ENCODE measurements at places on chromosomes 6 and 20.

DNA sequence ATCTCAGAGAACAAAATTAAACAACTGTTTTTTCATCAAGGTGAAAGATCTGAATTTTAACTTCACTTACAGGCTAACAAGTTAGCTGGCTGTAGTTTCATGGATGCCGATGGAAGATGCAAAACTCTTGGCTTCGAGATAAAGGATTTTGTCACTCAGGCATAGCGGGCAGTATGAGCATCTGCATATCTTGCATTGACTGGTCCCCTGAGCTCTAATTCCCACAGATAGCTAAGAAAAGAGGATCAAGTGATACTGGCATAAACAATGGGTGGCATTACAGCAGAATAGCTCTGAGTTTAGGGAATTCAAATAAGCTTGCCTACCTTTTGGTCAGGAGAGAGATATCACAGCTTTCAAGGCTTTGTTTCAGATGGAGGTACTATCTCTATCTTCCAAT lies 1.8 kb upstream of the CLVS2 start:
- DNase-seq: no peak

GRCh38 chr6:50963952-50964351 lies 145.3 kb downstream of the TFAP2B start:
- no peak for DNase-seq

- DNase-seq: no peak
Observed at GRCh38 chr6:87102151-87102621, 7.3 kb upstream of the CGA start.

DNA sequence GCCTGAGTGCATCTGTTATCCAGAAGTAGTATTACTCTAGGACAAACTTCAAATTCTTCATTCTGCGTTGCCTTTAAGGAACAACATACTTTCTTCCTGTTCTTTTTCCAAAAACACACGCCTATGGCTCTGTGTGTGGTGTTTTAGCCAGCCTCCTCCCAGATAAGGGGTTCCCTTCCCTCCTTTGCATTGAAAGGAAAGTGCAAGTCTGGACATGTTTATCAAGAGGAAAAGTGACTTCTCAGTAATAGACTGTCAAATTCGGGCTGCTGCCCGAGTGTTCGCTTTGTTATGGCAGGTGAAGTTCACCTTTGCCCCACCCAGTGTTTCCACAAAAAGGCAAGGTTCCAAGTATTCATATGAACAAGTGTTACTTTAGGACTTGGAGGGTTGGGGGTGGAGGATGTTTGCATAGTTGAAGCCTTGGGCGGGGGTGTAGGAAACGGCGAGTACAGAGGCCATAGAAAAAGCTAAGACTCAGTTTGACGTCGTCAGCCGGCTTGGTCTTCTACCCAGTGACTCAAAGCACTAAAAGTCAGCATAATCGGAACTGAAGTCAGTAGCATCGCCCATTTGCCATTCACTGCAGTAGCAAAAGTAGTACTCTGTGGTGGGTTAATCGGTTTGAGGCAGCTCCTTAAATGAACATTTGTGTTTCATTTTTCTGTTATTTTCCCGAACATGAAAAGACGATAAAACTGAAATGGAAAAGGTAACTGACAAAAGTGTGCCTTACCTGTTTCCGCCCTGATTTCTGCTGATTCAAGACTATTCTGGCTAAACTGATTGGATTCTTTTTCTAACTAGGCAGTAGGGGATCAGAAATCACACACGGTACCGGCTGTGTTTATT lies 12.5 kb downstream of the PRDM1 start:
- no peak for DNase-seq

DNA sequence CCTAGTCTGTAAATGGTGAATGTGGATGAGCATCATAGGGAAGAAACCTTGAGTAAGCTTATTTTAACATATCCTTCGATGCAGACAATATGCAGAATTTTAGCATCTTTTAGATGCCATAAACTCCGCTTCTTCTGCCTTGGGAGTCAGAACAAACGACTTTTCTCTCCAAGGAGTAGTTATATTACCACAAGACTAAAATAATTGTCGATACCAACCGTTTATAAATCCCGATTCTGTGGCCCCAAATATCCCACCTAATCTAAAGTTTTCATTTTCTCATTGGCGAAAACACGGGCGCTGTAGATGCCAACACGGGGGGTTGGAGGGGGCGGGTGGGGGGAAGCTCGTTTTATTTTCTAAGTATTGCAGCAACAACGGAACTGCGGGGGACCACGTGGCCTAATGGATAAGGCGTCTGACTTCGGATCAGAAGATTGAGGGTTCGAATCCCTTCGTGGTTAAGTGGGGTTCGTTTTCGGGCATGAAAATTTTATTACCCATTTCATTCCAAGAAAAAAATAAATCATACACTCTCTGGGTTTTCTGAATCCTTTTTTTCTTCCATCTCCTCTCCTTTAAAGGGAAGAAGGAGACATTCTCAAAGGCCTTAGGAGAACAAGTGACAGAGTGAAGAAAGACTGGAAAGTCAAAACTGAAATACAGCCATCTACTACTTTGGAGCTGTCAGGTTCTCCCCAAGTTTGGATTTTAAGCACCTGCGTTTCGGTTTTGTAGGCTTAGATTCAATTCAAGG lies 65.5 kb upstream of the BTN3A2 start:
- DNase-seq: no peak

DNA sequence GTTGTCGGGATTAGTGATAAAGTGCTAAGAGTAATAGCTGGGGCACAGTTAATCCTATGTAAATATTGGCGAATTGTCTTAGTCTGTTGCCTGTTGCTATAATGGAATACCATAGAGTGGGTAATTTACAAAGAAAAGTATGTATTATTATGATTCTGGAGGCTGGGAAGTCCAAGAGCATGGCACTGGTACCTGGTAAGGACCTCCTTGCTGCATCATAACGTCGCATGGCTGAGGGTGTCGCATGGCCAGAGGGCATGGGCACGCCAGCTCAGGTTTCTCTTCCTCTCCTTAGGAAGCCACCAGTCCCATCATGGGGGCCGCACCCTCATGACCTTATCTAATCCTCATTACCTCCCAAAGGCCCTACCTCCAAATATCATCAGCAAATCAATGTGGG lies 29.7 kb downstream of the IRF4 start:
- no peak for DNase-seq

- no peak for DNase-seq
Observed at GRCh38 chr6:106446287-106446885, 85.9 kb downstream of the CRYBG1 start.

- no peak for DNase-seq
Observed at GRCh38 chr6:146041282-146041681, 12.4 kb downstream of the GRM1 start.

GRCh38 chr6:43949551-43949991 lies 177.7 kb downstream of the MRPL14 start:
- DNase-seq: no peak

GRCh38 chr6:56996401-56996800 lies 41.5 kb downstream of the BEND6 start:
- no peak for DNase-seq

- no peak for DNase-seq
Observed at GRCh38 chr20:57577679-57578475, 17.0 kb downstream of the PCK1 start.

DNA sequence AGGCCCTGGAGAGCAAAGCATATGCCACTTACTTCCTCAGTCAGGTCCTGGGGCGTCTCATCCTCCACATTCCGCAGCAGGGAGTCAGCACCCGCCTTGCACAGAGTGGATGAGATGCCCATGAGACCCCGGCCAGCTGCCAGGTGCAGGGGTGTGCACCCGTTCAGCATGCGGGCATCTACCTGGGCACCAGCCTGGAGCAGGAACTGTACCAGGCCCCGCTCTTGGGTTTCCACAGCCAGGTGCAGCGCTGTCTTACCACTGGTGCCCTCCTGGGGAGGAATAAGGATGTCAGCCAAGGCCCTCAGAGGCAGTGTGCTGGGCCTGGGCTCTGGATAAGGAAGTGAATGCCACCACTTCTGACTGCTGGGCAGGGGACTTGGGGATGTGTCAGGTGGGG lies 2.7 kb upstream of the SLC35B2 start:
- no peak for DNase-seq

- no peak for DNase-seq
Observed at GRCh38 chr20:37526839-37527637, 638 bp downstream of the BLCAP start.

DNA sequence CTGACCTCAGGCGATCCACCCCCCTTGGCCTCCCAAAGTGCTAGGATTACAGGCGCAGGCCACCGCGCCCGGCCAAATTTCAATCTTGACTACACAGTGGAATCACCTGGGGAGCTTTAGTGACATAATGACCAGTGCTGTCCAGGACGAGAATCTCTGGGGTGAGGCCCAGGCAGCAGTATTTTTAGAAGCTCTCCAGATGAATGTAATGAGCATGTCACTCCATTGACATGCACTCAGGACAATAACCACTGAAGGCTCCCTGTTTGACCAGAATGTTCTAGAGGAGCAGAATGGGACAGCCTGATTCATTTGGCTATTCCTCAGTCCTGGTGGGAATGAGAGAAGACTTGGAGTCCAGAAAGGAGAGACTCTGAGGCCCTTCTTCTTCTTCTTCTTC lies 39.2 kb downstream of the SRSF3 start:
- DNase-seq: no peak

GRCh38 chr6:25012657-25013056 lies 76.9 kb upstream of the RIPOR2 start:
- DNase-seq: no peak

DNA sequence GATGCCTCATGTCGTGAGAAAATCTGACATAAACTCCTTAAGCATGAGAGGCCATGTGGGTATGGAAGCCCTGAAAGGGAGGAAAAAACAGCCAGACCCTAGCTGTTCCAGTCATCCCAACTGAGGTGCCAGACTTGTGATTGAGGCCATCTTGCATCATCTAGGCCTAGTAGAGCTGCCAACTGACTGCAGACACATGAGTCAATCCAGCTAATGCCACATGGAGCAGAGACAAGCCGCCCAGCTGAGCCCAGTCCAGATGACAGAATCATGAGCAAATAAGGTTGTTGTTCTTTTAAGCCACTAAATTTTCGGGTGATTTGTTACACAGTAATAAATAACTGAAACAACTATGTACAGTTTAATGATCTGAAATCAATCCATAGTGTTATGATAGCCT lies 680.9 kb downstream of the MAFB start:
- DNase-seq: no peak

- DNase-seq: no peak
Observed at GRCh38 chr6:29679962-29680361, 990 bp downstream of the ZFP57 start.

DNA sequence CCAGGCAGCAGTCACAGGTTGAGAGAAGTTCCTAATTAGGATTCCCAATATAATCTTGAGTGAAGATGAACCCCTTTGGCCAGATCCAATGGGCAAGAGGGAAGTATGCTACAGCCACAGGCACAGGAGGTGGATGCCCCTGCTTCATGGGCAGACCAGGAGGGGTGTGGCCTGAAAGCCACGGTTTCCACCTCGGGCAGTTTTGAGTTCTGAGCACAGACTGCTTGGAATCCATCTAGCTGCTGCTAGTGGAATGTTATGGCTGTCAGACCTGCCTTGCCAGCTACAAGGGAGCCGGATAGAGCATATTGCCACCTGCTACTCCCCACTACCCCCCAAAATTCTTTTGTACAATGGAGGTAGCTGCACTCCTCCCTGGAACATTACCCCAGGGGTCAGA lies 672.9 kb downstream of the HACE1 start:
- DNase-seq: no peak

- DNase-seq: no peak
Observed at GRCh38 chr6:35441642-35442041, 10.5 kb upstream of the FANCE start.

DNA sequence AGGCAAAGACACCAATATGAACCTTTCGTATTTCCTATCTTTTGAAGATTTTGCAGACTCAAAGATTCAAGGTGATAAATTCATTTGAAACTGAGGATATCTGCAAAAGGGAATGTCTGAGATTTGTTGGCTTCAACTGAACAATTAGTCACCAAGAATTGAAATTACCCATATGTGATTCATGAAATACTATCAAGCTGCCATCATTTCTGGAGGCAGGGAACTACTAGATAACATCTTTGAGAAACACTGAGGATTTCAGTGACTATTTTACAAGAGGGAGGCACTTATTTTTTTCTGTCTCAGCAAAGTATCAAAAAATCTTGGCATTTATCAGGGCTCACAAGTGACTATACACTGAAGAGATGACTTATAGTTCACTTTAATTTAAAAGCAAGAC lies 39.8 kb upstream of the MMS22L start:
- no peak for DNase-seq

DNA sequence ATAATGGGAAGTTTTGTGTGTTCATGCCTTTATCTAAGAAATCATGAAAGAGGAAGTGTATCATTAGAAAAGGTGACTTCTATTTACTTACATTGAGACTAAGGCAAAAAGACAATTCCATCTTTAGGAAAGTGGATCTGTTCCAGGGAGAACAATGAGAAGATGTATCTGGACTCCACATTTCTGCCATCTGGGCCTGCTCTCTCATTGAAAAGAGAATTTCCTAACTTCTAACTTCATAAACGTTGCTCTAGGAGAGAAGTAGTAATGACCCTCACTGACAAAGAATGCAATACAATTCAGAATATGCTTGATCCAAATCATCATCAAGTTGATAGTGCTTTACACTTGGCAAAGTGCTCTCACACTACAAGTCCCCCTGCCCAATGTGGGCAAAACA lies 294.2 kb downstream of the OGFRL1 start:
- DNase-seq: no peak

DNA sequence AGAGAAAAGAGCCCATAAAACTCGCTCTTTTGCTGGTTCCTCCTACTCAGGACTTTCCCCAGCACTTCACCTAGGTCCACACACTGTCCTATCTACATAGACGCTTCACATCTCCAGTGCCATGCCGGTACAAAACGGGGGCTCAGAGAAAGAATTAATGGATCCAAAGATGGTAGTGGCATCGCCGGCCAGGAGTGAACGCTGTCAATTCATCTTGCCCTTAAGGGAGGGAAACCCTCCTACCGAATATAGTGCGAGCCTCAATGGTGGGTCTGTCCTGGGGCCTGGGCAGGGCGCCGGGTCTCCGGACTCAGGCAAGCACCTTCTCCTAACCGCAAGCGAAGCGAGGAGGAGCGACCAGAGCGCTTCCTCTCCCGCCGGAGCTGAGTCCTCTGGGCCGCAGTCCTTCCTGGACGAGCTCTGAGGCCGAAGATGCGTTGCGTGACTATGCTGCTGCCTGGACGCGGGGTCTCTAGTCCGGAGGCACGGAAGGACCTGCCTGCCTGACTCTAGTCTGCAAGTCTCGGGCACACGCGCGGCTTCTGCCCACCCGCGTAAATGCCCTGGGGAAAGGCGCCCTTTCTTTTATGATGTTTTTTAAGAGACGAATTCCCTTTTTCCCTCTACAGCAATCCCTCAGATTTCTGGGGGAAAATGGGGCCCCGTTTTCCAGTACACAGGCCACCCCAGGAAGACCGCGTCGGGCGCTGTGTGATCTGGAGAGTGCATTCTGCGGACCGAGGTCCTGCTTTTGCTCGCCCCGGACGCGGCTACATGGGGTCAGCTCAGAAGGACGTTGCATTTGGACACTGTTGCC lies 100.1 kb upstream of the PRDM1 start:
- DNase-seq: no peak

- no peak for DNase-seq
Observed at GRCh38 chr6:84582997-84583396, 181.4 kb downstream of the TBX18 start.

Measured in SIG-M5 (cell line).